ENCODE measurements at places on chromosomes 6 and 20. TPM values are rescaled to one million over a fixed set of nuclear protein-coding genes. Genes with fewer than 3 reads are reported as not detected.

GINS1 gene
- total RNA-seq, result 36.5 TPM

PGBD1 gene
- 4.2 TPM for total RNA-seq

SCUBE3 gene
- 0.12 TPM for total RNA-seq

PTK6 gene
- 0.53 TPM for total RNA-seq

PROKR2 gene
- not detected for total RNA-seq

CST3 gene
- total RNA-seq, result 0.61 TPM

KCNS1 gene
- total RNA-seq, result 0.49 TPM

CSNK2A1 gene
- total RNA-seq, result 124 TPM
